Lung microvascular endothelial cell (primary cell): ENCODE measurements at places on chromosomes 1 and 21.

GRCh38 chr1:206782448-206782847 is 10.2 kb upstream of the IL10 start:
- DNase-seq = no peak

GRCh38 chr1:83060221-83060620 is 938.7 kb downstream of the TTLL7 start:
- no peak for DNase-seq

- DNase-seq = no peak
Measured at GRCh38 chr1:116067566-116067890, 43.7 kb upstream of the MAB21L3 start.

GRCh38 chr1:35451125-35451528 is 106.1 kb downstream of the KIAA0319L start:
- peak; percentile 86 for DNase-seq

- DNase-seq = no peak
Measured at GRCh38 chr1:242243472-242243871, 244.6 kb upstream of the MAP1LC3C start.

DNA sequence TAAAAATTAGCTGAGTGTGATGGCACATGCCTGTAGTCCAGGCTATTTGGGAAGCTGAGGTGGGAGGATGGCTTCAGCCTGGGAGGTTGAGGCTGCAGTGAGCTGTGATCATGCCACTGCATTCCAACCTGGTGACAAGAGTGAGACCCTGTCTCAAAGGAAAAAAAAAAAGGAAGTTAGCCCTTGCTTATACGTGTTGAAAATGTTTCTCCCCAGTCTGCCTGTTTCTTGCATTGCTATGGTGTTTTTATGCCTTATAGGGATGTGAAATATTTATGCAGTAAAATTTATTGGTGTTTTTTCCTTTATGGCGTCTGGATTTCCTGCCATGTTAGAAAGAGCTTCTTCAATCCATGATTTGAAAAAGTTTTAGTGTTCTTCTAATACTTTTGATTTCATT is 3.6 kb upstream of the RERE start:
- DNase-seq = peak; percentile 24

DNA sequence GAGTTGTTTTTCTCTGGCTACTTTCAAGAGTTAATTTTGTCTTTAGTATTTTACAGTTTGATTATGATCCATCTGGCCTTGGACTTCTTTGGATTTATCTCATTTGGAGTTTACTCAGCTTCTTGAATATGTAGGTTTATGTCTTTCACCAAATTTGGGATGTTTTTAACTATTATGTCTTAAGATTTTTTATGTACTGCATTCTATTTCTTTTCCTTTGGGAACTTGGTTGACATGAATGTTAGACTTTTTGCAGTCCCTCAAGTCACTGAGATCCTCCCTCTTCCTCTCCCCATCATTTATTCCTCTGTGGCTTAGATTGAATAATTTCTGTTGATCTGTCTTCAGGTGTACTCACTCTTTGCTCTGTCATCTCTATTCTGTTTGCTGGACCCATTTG is 112.0 kb downstream of the XPR1 start:
- DNase-seq = no peak

- no peak for DNase-seq
Measured at GRCh38 chr21:41681939-41682718, 84.7 kb downstream of the RIPK4 start.

- DNase-seq = no peak
Measured at GRCh38 chr1:222196736-222197135, 351.2 kb downstream of the HHIPL2 start.

DNA sequence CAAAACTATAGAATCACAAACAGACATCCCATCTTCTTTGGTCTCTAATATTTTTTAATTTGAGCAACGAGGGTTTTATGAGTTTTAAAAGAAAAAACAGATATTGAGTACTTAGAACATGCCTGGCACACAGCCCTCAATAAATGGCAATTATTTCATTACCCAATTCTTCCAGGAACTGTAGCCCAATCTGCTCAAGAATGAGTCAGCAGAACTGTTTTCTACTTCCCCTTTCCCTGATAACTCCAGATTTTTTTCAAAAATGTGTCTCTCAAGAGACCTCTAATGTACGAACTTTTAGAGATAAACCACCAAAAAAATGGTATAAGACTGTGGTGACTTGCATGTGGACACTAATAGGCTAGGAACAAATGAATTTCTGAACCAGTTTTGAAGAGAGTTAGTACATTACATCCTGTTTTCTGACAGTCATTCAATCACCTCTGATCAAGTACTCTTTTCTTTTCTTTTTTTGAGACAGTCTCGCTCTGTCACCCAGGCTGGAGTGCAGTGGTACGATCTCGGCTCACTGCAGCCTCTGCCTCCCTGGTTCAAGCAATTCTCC is 11.5 kb downstream of the ABL2 start:
- DNase-seq = peak; percentile 56

DNA sequence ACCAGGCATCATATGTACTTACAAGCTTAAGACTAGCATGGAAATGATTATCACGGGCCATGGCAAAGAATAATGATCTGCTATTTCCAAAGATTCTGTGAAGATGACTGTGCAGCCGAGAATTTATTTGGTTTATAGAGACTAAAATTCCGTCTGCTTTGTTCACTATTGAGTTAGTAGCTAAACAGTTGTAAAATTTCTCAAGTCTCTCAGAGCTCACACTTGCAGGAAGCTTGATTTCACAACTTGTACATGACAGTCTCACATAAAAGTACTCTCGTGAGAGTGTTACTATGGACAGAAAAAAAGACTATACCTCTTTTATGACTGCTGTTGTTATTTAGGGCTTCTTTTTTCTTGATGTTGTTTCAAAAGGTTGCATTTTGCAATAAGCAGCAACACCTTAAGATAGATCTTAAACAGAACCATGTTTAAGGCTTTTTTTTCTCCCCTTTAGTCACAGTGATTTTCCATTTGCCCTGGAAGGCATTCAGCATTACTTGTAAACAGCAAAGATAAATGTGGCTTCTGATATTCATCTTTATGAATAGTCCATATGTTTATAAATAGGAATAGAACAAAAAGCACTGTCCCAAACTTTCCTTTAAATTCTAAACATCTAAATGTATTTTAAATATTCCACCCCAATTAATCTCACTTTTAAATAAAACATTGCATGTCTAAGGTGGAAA is 24.8 kb downstream of the ST6GALNAC5 start:
- no peak for DNase-seq

DNA sequence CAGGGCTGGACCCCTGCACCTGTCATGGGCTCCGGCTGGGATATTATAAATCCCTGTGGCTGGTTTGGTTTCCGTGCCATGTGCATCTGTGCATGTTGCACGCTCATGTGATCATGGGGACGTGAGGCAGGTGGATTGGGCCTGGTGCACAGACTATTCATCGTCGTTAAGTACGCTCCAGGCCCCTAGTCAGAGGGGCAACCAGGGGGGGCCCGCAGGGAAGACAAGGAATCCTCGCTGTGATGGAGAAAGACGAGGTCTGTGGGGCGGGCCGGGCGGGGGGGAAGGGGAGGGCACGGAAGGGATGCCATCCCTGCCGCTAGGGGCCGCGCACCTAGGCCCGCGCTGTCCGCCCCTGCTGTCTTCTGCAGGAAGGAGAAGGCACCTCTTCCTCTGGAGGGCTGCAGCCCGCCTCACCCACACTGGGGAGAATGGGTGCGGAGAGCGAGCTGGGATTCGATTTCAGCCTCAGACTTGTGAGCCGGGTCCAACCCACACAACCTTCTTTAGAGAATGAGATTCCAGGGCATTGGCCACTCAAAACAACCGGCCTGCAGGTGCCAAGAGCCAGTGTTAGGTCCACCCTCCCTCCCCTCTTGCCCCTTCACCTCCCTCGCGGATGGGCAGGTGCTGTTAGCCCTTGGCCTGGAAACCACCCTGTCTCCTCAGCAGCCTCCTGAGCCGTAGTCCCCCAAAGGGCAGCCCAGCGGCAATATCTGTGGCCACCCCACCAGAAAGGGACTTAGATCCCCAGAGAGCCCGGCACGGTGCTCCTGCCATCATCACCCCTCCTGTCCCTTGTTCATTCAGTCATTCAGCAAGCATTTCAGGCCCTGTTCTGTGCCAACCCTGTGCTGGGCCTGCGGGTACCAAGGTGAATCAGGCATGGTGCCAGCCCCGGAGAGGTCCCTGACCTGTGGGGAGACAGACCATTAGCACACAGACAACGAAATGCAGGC is 950 bp upstream of the LRP8 start:
- DNase-seq = no peak

- DNase-seq = no peak
Measured at GRCh38 chr1:28412731-28413130, 43.2 kb downstream of the PHACTR4 start.

GRCh38 chr1:178192686-178193085 is 98.8 kb downstream of the RASAL2 start:
- DNase-seq = peak; percentile 55

DNA sequence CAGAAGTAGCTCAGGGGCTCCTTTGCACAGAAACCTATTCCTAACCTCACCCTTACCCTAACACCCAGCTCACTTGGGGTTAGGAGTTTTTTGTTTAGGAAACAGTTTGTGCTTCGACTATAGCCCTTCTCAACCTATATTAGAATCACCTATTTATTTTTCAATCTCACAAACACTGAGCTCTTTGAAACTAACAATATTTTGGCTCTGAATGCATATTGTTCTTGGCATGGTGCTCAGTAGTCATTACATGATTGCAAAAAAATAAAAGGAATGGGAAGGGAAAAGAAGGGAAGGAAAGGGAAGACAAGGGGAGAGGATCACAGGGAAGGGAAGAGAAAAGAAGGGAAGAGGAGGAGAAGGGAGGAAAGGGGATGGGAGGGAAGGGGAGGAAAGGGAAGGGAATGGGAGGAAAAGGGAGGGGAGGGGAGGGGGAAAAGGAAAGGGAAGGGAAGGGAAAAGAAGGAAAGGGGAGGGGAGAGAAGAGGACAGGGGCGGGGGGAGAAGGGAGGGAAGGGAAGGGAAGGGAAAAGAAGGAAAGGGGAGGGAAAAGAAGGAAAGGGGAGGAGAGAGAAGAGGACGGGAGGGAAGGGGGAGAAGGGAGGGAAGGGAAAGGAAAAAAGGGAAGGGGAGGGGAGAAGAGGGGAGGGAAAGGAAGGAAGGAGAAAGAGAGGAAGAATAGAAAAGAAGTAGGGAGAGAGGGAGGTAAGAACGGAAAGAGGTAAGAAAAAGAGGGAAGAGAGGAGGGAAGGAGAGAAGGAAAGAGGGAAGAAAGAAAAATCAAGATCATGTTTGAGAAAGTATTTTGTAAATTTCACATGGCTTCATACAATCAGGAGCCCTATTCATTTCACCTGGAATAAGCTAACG is 484.1 kb upstream of the NFIA start:
- peak; percentile 68 for DNase-seq

GRCh38 chr1:214391873-214392645 is 111.1 kb downstream of the SMYD2 start:
- no peak for DNase-seq

DNA sequence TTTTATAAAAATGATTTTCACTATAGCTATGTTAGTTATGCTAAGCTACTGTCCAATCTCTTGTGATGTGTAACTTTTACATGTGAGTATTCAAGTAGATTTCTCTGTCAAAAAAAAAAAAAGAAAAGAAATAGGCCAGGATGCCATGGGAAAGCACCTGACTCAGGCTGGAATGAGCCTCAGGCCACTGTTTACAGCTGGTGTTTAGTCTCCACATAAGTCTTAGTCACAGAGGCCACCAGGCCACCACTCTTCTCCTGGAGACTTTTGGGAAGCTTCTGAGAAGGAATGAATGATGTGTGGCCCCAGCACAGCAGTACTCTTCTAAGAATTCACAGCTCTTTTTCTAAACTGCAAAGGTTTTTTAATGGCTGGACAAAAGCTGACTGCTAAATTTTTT is 48.9 kb downstream of the CHML start:
- DNase-seq = peak; percentile 14

DNA sequence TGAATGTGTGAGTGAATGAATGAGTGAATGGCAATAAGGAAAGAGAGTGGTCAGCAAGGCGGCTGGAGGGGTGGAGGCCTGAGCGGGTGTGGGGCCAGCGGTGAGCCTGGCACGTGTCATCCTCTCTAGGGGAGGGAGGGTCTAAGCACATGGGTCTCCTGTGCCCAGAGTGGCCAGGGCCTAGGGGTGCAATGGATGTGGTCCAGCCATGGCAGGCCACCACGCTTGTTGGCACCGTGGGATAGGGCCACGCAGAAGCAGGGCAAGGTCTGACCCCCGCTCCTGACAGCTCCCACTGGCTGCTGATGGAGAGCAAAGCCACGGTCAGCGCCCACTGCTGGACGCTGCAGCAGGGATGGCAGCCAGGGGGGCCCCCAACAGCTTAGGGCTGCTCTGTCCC is 19.5 kb upstream of the SPSB1 start:
- DNase-seq = no peak

- no peak for DNase-seq
Measured at GRCh38 chr1:43636006-43636641, 13.8 kb upstream of the KDM4A start.

DNA sequence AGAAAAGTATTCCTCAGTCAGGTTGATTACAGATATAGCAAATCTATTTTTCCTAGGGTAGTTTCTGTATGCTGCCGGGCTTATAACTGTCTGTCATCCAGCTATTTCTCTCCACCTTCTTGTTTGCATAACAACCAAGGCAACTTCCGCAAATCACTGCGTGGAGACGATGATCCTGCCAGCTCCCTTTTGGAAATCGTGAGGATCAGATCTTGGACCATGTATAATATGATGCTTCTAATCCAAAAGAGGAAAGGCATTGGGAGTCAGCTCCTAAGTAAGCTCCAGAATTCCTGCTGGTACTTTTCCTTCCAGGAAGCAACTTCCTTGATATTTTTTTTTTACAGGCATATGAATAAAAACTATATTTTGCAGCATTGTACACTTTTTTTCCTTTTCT is 445 bp upstream of the RGS4 start:
- DNase-seq = peak; percentile 89

DNA sequence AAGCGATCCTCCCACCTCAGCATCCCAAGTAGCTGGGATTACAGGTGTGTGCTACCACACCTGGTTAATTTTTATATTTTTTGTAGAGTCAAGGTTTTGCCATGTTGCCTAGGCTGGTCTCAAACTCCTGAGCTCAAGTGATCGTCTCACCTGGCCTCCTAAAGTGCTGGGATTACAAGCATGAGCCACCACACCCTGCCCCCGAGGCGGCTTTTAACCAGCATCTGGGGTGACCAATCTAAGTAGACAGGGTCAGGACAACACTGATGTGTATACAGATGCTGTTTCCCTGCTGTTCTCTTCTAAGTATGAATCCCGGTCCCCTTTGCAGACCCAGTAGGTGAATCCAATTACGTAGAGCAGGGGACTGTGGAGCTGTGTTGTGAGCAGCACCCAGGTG is 23.9 kb downstream of the THAP3 start:
- no peak for DNase-seq

GRCh38 chr1:217917281-217917887 is 286.2 kb downstream of the SPATA17 start:
- DNase-seq = no peak
